ENCODE measurements at places on chromosomes 1 and 21.

- DNase-seq = no peak
Measured at GRCh38 chr1:209086486-209087192, 496.9 kb upstream of the CAMK1G start.

DNA sequence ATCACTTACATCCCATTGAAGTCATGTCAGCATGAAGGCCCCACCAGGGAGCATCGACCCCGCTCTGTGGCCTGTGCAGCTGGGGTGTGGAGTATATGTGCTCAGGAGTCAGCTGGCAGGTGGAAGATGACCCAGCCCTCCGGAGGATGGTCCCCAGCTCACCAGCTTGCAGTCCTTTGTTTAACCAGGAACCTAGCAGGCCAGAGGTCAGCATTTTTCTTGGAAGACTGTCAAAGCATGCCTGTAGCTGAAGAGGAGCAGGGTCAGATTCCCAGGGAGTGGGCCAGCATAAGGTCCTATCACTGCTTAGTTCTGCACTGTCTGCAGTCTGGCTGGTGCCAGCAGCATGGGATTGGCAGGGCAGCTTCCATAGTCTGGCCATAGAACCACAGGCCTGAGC is 12.7 kb downstream of the NFASC start:
- DNase-seq = no peak

DNA sequence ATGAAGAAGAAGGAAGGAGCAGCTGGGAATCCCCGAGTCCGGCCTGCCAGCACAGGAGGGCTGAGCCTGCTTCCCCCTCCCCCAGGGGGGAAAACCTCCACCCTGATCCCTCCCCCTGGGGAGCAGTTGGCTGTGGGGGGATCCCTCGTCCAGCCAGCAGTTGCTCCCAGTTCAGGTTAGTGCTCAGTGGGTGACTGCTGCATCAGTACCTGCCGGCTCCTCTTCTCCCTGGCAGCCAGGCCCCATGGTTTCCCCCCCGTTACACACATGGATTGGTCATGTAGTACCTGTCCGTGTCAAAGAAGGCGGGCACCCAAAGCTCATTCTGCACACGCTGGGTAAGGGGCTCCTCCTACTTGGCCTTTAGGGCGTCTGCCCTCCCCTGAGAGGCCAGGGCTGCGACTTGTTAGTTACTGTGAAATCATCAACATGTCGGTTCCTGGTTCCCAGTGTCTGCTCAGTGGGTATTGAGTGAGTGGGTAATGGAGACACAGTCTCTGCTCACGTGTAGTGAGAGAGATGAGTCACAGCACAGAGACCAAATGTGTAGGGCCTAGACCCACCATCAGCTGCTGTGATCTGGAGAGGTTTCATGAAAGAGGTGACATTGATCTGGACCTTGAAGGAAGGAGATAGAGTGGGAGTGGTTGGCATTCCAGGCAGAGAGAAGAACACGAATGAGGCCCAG is 11.5 kb downstream of the NECAP2 start:
- no peak for DNase-seq

DNA sequence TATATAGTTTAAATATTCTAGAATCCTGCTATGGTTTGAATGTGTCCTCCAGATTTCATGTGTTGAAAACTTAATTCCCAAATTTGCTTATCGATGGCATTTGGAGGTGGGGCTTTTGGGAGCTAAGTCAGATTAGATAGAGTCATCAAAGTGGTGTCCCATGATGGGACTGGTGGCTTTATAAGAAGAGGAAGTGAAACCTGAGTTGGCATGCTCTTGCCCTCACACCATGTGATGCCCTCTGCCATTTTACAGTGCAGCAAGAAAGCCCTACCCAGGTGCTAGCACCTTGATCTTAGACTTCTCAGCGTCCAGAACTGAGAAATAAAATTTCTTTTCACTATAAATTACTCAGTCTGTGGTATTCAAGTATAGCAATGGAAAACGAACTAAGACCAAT is 111.3 kb downstream of the TGFB2 start:
- no peak for DNase-seq

GRCh38 chr21:44428281-44428960 is 26.9 kb upstream of the LRRC3 start:
- DNase-seq = no peak

DNA sequence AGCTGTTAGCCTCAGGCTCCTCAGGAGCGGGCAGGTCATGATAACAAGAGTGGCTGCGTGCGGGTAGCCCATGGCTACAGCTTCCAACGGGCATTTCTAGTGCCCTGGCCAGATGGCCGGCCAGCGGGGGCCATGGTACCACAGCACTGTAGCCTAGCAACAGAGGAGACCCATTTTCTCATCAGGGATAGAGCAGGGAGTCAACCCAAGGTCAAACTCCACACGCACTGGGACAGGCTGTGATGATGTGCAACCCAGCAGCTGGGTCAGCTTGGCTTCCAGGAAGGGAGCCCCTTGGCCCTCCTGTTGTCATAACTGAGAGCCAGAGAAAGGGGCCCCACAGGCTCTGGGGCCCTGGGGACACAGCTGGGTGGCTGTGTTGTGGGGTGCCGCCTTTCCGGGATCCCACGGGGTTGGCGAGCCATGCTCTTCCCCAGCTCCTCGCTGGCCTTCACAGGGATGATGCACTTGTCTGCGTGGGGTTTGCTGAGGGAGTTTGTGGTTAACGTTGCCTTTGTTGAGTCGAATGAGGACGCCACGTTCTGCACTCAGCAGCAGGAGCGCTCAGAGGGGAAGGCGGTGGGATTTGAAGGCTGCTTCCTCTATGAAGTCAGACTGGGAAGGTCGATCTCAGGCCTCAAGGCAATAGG is 46.3 kb downstream of the COL18A1 start:
- no peak for DNase-seq

Measured in fibroblast of pulmonary artery (primary cell).